ENCODE measurements at places on chromosomes 13 and 19. TPM values are rescaled to one million over a fixed set of nuclear protein-coding genes. Genes with fewer than 3 reads are reported as not detected.

GRCh38 chr19:31436121-31436776 is 87.0 kb upstream of the TSHZ3 start:
- DNase-seq, result peak; percentile 93

GRCh38 chr19:435707-436412 is 25.0 kb downstream of the SHC2 start:
- no peak for DNase-seq

DNA sequence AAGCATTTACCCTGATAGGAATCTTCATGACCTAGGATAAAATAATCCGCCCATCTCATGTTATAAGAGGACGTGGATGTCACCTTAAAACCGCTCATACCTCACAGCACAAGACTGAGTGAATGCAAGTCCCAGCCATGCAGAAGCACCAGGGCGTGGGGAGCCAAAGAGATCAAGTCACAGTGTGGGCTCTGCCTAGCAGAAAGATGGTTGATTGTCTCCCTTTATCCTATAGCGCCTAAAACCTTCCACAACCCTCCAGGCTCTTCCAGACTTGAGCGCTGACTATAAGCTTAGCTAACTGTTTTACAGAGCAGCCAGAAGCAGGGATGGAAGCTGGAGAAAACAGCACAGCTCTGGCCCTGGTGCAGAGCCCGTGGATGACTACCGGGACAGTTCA is 6.8 kb upstream of the ANKRD10 start:
- DNase-seq, result no peak

DNA sequence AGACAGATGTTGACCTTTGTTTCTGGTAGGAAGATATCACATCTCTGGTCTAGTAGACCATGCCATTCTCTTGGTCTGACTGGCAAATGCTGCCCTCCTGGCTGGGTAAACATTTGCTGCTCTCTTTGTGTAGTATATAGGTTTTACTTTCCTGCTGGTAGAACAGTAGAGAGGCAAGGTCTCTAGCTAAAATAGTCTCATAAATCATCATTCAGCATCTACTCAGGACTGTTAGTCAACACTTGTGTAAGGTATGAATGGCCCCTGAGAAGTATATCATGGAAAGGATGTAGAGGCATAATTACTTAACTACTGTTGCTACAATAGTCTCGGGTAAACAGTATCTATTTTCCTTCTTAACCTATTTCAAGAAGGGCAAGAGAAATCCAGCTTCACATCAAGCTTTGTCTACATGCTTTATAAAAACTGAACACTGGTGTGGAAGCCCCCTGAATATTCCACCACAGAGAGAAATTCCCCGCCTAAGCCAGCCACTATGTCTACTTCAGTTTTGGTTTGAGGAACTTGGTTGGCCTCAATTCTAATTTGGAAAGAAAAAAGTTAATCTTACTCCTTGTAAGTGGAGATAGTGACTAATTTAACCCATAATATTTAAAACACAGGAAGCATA is 18.4 kb upstream of the MYCBP2 start:
- DNase-seq, result no peak

- no peak for DNase-seq
Observed at GRCh38 chr13:108427355-108427754, 157.8 kb downstream of the TNFSF13B start.

GRCh38 chr19:40502647-40503319 is 36.0 kb downstream of the SPTBN4 start:
- no peak for DNase-seq

GRCh38 chr19:2013683-2013961 is 1.9 kb downstream of the BTBD2 start:
- no peak for DNase-seq

DNA sequence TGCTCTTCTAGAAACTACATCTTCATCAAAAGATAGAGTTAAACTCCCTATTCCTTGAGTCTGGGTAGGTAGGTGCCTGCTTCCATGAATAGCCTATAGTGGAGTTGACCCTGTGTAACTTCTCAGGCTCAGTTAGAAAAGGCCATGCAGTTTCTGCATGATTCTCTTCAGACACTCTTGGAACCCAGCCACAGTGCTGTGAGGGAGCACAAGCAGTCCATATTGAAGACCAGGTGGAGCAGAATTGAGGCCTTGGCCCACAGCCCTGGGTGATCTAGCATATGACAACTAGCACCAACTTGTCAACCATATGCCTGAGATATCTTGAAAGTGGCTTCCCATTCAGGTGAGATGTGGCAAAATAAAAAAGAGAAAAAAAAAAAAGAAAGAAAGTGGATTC is 10.3 kb upstream of the PAN3 start:
- DNase-seq, result no peak

GRCh38 chr19:36008336-36008978 is at the start of gene SYNE4:
SYNE4 (minus strand) TSS chr19:36008813; CDS start chr19:36008681, 132 bp downstream.
- DNase-seq, result no peak

DNA sequence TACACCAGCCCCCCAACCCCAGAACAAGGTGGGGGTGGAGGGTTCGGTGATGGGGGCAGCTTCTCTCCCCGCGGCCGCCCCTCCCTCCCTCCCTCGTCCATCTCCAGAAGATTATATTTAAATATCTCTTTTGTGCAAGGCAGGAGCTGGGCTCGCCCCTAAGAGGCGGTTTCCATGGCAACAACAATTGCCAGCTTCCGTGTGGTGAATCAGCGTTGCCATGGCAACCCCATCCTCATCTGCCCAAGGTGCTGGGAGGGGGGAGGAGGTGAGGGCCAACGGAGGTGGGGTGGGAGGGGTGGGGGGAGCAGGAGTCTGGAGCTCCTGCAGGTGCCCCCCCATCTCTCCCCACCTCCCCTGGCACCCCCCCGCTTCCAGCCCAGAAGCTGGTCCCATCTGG is 46.4 kb downstream of the CELF5 start:
- peak; percentile 62 for DNase-seq

GRCh38 chr19:10402441-10403038 is 802 bp downstream of the CDC37 start:
- DNase-seq, result no peak

The KLF5 gene
- 9.7 TPM for total RNA-seq

The ERICH4 gene
- not detected for total RNA-seq

The ZNF98 gene
- not detected for total RNA-seq

Measured in LHCN-M2 (cell line).